ENCODE measurements at places on chromosomes 2 and 18. TPM values are rescaled to one million over a fixed set of nuclear protein-coding genes. Genes with fewer than 3 reads are reported as not detected.

MTLN gene
- 65.7 TPM for total RNA-seq

DNER gene
- total RNA-seq, result under 0.01 TPM

CCDC148 gene
- under 0.01 TPM for total RNA-seq

RIF1 gene
- 40.3 TPM for total RNA-seq

SLC38A11 gene
- not detected for total RNA-seq

RABL2A gene
- 4.5 TPM for total RNA-seq

LIMS3 gene
- 11.4 TPM for total RNA-seq

RESP18 gene
- total RNA-seq, result not detected

ACADL gene
- total RNA-seq, result not detected

PAIP2B gene
- 0.32 TPM for total RNA-seq

Data from epithelial cell of umbilical artery (primary cell).